ENCODE measurements at places on chromosomes 2 and 18.
A peak's percentile ranks its signal among the peaks of the same experiment; 100 is the strongest.

DNA sequence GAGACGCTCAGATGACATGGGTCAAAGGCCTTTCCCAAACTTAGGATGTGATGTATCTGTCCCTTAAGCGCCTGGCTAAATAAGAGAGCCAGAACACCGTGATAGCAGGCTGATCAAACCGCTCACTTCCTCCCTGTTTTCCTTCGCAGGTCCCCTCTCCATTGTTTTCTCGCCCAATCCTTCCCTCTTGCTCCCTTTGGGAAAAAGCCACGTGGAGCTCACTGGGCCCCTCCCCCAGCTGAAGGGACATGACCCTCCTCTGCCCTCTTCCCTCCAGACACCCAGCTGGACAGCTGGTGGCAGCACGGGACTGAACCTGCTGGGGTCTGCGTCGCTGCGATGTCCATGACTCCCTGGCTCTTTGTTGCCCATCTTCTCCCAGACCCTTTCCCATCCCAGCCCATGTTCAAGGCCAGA lies 201.7 kb downstream of the TNS1 start:
- DNase-seq, result no peak

- peak; percentile 25 for DNase-seq
These were observed 1.7 kb downstream of the MZT2B start for GRCh38 chr2:130183512-130184373.

DNA sequence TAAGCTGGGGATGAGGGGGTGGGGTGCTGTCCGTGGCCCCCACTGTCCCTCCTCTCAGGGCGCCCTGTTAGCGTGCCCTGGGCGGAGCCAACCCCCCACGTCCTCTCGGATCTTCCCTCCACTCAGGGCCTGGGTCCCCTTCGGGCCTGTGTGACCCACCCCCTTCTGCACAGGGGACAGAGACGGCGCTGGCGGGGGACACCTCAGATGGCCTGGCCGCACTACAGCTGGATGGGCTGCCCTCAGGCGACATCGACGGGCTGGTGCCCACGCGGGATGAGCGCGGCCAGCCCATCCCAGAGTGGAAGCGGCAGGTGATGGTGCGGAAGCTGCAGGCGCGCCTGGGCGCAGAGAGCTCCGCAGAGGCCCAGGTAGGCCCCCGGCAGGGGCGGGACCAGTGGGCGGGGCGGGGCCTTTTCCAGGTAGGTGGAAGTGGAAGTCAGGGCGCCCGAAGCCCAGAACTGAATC lies 9.9 kb upstream of the KLHL30 start:
- no peak for DNase-seq

DNA sequence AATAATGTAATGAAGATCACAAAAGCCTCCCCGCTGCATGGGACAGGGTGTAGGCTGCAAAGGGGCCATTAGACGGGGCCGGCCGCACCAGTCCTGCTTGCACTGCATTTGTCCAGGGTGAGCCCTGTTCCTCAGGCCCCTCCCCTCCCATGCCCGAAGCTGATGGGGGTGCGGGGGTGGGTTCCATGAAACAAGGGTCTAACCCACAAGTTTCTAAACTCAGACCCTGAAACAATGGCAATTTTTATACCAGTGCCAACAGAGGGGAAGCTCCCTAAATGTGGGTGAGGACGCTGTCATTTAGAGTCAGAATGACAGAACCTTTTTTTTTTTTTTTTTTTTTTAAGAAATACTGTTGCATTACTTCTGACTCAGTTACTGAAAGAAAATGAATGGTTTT lies 39.7 kb downstream of the HS6ST1 start:
- DNase-seq, result no peak

DNA sequence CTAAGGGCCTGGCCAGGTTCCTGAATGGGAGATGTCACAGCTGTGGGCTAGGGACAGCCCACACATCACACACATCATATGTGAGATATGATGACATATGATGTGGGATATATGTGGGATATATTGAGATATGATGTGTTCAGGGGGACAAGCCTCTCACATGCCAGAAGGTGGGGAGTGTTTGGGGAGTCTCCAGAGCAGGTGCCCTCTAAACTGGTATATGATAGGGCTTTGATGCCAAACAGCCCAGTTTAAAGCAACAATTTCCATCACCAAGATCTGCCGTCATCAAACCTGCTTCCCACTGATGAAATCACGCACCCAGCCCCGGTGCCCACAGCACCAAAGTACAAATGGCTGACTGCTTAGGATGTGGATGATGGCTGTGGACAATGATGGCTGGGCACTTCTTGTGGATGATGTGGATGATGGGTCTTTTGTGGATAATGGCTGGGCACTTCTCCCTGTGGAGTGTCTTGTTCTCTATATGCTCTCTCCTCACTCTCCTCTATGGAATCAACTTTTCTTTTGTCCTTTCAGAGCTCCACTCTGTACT lies 50.9 kb downstream of the FBLN7 start:
- DNase-seq, result no peak

GRCh38 chr2:128219891-128220290 lies 98.8 kb downstream of the HS6ST1 start:
- no peak for DNase-seq

GRCh38 chr2:18829251-18829902 lies 240.0 kb upstream of the NT5C1B start:
- DNase-seq, result peak; percentile 77

DNA sequence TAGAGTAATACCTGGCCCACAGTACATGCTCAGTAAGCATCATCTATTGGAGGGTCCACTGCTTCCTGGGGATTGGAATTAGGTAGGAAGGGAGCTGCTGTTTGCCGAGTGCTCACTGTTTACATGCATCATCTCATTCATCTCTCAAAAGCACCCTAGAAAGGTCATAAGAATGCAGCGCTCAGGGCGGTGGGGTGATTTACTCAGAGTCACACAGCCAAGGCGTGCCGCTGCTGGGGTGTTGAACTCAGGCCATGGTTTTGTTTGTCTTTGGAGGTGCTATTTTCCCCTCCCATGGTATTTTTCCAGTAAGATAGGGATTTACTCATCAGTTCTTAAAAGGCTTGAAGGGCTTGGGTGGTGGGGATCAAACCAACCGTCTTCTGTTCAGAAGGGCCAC lies 227.5 kb downstream of the LDLRAD4 start:
- no peak for DNase-seq

DNA sequence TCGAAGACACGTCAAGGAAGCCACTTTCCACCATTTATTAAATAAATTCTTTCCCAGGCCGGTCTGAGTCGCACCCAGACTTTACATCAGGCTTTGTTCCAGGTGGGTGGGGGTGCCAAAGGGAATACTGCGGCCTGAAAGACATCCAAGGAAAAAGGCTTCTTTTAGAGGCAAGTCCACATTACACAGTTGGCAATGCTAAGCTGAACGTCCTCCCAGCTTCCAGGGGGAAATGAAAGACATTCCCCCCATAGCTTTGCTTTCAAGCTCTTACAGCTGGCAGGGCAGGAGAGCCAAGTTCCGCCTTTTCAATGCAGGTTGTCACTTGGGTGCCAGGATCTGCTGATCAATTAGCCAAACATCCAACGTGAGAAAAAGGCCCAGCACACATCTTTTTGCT lies 36.5 kb upstream of the PTPN4 start:
- DNase-seq, result no peak

DNA sequence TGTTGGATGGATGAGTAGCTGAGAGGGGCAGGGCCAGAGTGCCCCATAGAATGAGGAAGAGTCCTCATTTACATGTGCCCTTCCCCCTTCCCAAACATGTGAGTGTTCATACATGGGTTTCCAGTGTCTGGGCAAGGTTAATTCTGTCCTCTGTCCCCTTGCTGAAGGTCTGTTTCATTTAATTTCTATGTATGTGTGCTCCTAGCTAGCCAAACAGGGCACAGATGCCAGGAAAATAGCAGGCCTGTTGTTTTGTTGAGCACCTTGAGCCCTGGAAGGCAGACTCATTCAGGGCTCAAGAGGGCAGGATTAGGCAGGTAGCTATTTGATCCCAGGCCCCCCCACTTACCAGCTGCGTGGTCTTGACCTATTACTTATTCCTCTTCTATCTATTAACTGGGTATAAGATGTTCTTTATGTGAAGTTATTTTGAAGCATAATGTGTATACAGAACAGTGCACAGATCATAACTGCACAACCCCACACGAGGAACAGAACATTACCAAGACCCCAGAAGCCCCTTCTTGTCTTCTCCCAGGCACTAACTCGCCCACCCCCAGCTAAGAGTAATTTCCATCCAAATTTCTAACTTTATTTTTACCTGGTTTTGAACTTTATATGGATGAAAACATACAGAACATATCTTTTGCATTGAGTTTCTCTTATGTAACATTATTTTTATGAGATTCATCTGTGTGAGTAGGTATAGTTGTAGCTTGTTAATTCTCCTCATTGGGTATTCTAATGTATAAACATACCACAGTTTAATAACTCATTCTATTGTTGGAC lies 164.3 kb downstream of the RPIA start:
- DNase-seq, result no peak

- DNase-seq, result no peak
These were observed 1802.2 kb upstream of the PIK3C3 start for GRCh38 chr18:40152859-40153258.

DNA sequence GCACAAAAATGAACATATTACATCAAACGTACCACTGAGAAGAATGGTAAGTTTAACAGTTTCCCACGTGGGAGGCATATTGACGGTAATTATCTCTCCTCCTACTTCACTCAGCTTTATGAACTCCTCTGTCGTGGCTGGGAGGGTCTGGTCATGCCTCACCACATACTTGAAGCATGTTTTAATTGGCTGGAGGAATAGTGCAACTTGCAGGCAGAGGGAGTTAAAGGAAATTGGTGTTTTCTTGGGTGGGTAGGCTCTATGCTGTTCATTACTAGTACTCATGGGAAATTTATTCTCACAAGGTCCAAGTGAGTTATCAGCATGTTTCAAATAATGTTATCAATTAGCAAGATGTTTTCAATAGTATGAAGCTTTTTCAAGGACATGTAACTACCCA lies 767.0 kb downstream of the PLCL1 start:
- no peak for DNase-seq

DNA sequence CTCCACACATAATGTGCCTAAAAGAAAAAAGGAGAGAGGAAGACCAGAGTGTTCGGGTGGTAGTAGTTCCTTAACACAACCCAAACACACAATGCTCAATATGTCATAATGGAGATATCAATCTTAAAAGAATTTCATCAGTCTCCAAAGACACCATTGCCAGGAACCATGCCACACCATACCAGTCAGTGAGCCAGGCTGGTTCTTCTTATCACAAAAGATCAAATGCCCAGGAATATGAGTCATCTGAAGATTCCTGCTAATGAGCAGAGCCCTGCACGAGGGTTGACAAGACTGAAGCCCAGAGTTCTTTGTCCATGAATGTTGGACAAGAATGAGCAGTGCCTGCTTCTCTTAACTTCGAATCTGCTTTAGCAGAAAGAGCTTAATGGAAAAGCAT lies 262.3 kb downstream of the ZNF516 start:
- DNase-seq, result no peak

- no peak for DNase-seq
These were observed 14.8 kb downstream of the ZAP70 start for GRCh38 chr2:97728091-97728731.

DNA sequence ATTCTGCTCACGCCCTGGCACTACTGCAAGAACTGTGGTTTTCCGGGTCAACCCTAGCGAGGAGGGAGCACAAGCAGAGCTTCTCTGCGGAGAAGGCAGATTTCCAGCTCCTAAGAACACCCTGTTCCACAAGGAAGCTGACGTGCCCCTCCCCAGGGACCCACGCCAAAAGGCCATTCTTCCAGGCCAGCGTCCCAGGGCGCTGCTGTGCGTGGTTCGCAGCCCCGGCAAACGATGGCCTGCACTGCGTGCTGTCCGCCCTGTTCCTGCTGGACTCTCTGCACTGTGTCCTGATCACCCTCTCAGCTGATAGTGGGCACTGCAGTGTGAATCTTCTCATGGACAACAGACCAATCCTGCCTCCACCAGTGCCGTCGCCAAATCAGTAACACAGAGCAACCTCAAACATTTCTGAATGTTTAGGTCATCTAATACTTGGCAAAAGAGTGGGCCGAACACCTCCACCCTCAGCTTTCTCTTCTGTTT lies 49.1 kb downstream of the ADI1 start:
- DNase-seq, result peak; percentile 52

GRCh38 chr18:55588111-55588869 lies at the start of gene TCF4:
TCF4 (minus strand) TSS chr18:55588192; CDS start chr18:55587116, 1,076 bp downstream.
- peak; percentile 71 for DNase-seq

DNA sequence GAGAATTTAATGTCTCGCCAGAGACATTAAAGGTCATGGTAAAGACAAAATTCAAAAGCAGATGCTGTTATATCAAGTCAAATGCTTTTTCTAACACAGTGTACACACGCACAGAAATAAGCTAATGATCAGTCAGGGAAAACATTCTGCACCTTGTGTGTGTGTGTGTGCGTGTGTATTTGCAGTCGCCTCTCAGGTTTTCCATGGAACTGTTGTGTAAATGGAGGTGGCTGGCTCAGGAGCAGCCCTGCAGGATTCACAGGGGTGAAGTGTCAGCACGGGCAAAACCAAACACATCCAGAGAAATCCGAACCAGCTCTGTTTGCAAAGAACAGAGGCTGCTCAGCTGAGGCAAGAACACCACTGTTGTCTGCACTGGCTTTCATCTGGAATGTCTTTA lies 76.2 kb upstream of the YWHAQ start:
- no peak for DNase-seq

- DNase-seq, result no peak
These were observed at the start of gene KIF1A for GRCh38 chr2:240819858-240820606. KIF1A (minus strand) TSS chr2:240820219; CDS start chr2:240797752, 22,467 bp downstream.

GRCh38 chr2:209905691-209906090 lies 96.7 kb upstream of the RPE start:
- no peak for DNase-seq

GRCh38 chr2:222554517-222554916 lies 101.4 kb downstream of the FARSB start:
- no peak for DNase-seq

GRCh38 chr2:197216361-197216979 lies 94.1 kb downstream of the ANKRD44 start:
- DNase-seq, result no peak

- DNase-seq, result no peak
These were observed 111.7 kb downstream of the PIEZO2 start for GRCh38 chr18:11037533-11038240.

- DNase-seq, result peak; percentile 88
These were observed 22.3 kb upstream of the VPS4B start for GRCh38 chr18:63444580-63444979.

DNA sequence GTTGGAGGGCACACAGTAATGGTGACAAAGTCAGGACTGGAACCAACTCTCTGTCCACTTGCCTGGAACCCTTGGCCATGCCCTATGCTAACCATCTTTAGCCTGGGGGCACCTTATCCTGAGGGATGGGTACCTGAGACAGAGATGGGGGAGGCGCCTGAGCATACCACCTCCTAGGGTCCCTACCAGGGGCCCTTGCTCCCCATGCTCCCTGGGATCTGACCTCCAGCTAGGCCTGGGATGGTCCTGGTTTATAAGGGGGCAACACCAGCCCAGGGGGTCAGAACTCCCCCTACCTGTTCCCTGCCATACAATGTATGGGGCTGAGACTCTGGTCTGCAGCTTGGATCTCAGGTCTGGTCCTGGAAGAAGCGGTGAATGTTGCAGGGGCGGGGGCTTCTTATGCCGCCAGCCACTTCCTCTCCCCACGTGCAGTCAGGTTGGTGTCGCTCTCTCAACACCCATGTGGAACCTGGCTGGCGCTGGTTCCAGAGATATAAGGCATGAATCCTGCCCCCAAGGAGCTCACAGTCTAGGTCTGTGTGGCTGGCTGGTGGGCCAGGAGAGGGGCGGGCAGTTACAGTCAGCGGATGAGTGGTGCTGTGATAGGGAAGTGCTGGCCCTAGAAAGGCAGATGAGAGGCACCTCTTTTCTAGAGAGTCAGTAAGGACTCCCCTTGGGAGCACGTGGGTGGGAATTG lies 3.8 kb upstream of the TOGARAM2 start:
- no peak for DNase-seq

Data from fibroblast of skin of back (primary cell).